ENCODE measurements at places on chromosomes 6 and 20. TPM values are rescaled to one million over a fixed set of nuclear protein-coding genes. Genes with fewer than 3 reads are reported as not detected.

The DEFB115 gene
- total RNA-seq: not detected

The SLPI gene
- total RNA-seq: not detected

The CCN2 gene
- not detected for total RNA-seq

The TFAP2A gene
- 0.23 TPM for total RNA-seq

The LINC00237 gene
- total RNA-seq: not detected

DNA sequence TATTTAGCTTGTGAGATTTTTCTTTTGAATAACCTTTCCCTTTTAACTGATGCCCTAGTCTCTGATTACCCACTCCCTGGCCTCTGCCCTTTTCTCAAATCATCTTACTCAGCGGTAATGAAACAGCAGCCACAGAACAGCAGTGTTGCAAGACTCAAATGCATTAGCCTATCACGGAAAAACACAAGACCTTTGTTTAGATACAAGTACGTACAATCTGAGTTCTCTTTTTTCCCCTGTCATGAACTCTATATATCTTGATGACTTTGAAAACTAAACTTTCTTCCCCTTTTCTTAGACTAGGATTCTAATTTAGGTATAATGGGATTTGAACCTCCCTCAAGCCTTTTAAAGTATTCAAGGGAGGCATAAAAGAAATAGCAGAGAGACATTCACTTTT lies 1034.9 kb downstream of the EYS start:
- DNase-seq: no peak

DNA sequence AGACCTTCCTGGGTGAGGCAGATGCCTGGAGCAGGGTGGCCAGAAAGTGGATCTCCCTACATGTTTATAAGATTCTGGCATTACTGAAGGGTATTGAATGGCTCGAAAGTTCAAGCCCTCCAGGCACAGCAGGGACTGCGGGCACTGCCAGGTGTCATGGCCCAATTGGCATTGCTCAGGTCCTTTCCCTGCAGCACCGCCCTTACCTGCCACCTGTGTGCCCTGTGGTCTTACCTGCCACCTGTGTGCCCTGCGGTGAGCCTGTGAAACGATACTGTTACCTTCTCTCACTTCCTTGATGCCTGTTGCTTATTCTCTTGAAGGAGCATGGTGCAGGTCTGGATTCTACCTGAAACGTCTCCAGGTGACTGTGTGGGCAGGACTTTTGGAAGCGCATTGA lies 32.2 kb downstream of the SMOC2 start:
- DNase-seq: no peak

DNA sequence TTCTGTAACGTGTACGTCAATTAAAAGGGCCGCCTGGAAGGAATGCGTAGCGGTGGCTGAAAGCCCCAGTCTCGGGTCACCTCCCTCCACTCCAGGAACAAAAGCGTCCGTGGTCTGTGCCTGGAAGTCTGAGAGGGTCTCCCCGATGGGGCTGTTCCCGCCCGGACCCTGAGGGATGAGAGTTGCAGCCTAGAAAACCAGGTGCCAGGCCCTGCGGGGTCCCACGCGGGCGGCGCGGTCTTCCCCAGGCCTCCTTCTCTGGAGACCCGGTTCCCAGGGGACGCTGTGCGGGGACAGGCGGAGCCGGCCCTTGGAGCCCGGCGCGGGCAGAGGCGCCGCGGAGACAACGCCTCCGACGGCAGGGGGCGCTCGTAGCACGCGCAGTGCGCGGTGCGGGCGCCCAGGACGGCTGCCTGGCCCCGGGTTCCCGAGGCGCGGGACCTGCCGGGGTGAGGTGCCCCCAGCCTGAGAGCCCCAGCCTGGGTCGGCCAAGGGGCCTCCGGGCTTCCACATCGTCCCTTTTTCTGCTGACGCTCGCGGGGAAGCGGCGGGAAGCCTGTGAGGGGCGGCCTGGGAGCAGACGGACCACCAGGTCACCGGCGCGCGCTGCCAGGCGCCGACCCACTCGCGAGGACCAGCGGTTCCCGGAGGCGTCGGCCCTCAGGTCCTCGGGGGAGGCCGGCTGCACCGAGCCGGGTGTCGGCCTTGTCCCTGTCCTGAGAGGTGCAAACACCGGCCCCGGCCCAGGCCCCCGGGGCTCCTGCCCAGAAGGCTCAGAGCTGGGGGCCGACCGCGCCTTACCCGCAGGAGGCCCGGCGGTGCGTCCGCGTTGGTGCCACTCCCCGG lies 5.3 kb upstream of the FOXC1 start:
- peak; percentile 82 for DNase-seq

GRCh38 chr6:126069449-126069848 lies 83.1 kb downstream of the TRMT11 start:
- DNase-seq: no peak

DNA sequence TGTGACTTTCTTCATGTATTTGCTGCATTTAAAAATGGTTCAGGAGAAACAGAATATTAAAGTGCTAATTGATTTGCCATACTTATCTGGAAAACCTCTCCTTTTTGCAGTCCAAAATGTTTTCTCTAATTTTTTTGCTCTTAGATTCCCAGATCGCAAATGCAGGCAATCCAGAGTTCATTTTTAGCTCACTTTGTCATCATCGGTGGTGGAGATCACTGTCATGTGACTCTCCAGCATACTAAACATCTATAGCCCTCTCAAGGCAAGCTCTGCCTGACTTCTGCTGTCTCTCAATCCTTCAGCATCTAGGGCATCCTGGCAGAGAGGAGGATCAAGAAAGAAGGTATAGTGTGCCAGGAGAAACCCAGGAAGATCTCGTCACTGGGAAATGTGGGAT lies 24.8 kb downstream of the ABRACL start:
- DNase-seq: no peak

DNA sequence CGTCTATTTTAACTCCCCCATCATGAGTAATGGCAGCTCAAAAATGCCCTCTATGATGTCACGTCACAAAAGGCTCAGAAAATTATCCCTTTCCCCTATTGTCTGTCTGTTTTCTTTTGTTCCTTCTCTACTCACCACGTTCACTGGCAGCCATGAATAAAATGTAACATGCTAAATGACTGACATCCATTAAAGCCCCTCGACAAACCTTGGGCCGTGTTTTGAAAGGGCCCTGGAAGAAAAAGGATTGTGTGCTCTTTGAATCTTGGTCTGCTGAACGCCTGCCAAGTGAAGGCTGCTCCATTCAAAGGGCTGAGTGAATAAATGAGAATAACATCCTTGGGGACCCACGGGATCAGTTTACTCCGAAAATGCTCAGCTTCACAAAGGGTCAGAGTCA lies 118.7 kb downstream of the RPS12 start:
- no peak for DNase-seq

- DNase-seq: no peak
Observed at GRCh38 chr6:106966671-106967640, 7.6 kb downstream of the CD24 start.

- no peak for DNase-seq
Observed at GRCh38 chr6:158384671-158385110, 72.4 kb downstream of the TULP4 start.

- no peak for DNase-seq
Observed at GRCh38 chr6:15708231-15708630, 45.4 kb upstream of the DTNBP1 start.

- no peak for DNase-seq
Observed at GRCh38 chr20:16666272-16666671, 63.6 kb upstream of the SNRPB2 start.

- no peak for DNase-seq
Observed at GRCh38 chr6:11876934-11877433, 98.4 kb upstream of the ADTRP start.
